ENCODE measurements at places on chromosomes 2 and 18. TPM values are rescaled to one million over a fixed set of nuclear protein-coding genes. Genes with fewer than 3 reads are reported as not detected.
A peak's percentile ranks its signal among the peaks of the same experiment; 100 is the strongest.

LYG1 gene
- 2.1 TPM for total RNA-seq

TEX261 gene
- 50.0 TPM for total RNA-seq

LOXHD1 gene
- total RNA-seq: not detected

AAK1 gene
- total RNA-seq: 50.3 TPM

IGFBP2 gene
- 121 TPM for total RNA-seq

ARHGEF33 gene
- 1.5 TPM for total RNA-seq

SERPINB4 gene
- 0.17 TPM for total RNA-seq

REL gene
- total RNA-seq: 11.3 TPM

DNA sequence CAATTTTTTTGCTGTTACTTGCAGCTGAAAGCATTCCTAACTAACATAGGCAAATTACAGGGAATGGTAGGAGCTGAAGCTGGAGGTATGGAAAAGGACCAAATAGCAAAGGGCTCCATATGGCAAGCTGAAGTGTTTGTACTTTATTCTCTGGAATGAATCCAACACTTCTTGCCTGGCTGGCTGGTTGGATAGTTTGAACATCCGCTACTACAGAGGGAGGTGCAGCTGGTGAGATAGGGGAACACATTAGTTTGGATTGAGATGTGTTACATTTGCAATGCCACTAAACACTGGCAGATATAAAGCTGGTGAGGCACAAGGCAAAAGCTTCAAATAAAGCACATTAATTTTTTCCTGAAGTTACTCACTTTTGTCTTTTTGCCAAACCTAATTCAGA, 291.5 kb downstream of the SP3 start:
- no peaks in the 10 kb centered on the region for H3K36me3 ChIP-seq
- H3K27me3 ChIP-seq: peaks cover 5% of the 10 kb centered on the region
- no peak overlapping the region for H3K4me3 ChIP-seq
- no peaks in the 10 kb centered on the region for H3K4me1 ChIP-seq
- DNase-seq: no peak

DNA sequence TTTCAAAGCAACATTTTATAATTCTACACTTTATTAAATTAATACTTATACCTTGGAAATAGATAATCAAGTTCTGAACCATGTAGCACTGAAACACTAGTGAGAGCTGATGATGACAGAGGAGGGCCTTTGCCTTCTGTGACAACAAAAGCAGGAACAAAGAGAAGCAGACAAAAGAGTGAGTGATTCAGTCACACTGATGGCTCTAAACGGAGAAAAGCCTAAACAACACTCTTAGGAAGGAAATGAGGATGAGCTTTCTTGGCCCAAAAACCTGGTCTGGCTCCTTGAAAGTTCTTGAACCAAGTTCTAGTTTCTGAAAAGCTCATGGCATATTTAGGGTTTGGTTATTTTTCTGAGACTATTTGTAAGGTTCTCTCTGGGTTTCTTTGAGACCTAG, 271.9 kb downstream of the DPP10 start:
- H3K27ac ChIP-seq: no peak overlapping the region
- H3K4me1 ChIP-seq: no peaks in the 10 kb centered on the region
- H3K36me3 ChIP-seq: no peaks in the 10 kb centered on the region
- no peak for DNase-seq

DNA sequence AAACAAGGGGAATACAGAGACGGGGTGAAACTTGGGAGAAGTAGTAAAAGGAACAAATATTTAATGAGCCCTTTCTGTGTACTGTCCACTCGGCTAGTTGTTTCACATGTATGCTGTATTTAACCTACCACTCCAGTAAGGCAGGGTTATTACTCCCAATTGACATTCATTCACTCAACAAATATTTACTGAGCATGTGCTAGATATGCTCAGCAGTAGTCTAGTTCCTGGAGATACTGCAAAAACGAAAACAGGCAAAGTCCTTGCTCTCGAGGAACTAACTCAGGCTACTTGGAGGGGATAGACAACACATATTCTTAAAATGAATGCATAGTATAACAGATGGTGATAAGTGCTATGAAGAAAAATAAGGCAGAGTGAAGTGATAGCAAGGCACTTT, 207.3 kb downstream of the SS18 start:
- H3K4me1 ChIP-seq: no peaks in the 10 kb centered on the region
- no peak overlapping the region for H3K4me3 ChIP-seq
- no peaks in the 10 kb centered on the region for H3K36me3 ChIP-seq
- no peak for DNase-seq
- H3K27me3 ChIP-seq: peaks cover 14% of the 10 kb centered on the region

- no peak overlapping the region for H3K27ac ChIP-seq
- H3K27me3 ChIP-seq: no peaks in the 10 kb centered on the region
- H3K4me1 ChIP-seq: no peaks in the 10 kb centered on the region
- DNase-seq: no peak
- H3K4me3 ChIP-seq: no peak overlapping the region
Observed at GRCh38 chr2:232584238-232584637, 33.7 kb downstream of the EIF4E2 start.

DNA sequence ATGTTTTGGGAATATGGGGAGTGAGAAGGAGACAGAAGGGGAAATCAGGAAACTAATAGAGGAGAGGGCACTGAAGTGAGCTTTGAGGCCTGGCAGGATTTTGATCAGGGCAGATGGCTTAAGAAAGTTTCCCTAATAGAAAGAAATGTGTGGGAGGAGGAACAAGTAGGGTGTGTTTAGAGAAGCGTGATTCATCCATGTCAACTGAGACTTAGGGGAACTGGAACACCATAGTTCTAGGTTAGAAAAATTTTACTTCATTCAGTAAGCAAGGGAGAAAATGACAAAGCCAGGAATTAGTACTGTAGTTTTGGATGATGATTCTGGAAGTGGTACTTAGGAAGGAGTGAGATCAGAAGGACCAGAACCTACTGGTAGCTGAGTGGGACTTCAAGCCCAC, 296.0 kb downstream of the PLCL1 start:
- H3K4me1 ChIP-seq: no peaks in the 10 kb centered on the region
- H3K4me3 ChIP-seq: no peak overlapping the region
- no peaks in the 10 kb centered on the region for H3K36me3 ChIP-seq
- H3K27ac ChIP-seq: no peak overlapping the region

DNA sequence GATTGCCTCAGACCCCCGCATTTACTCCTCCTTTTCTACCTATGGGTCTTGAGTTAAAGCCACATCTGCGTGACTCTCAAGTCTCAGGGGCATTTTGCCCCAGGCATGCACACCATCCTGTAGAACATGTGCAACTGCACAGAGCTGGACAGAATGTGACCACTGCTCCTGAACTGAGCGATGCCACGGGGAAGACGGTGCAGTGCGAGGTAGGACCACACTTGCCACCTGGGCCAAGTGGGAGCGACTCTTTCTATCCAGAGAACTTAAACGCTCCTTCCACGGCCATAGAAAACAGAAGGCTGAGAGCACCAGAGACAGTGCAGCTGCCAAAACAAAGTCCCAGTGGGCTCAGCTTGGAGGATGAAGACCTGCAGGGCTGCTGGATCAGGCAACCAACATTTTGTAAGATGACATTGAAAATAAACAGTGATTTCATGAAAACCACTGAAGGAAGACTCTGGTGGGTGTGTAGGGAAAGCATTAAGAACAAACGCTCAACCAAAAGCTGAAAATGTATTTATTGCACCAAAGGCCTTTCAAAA, 149.0 kb upstream of the HDAC4 start:
- no peak overlapping the region for H3K27ac ChIP-seq
- no peaks in the 10 kb centered on the region for H3K4me1 ChIP-seq
- H3K36me3 ChIP-seq: no peaks in the 10 kb centered on the region
- peaks cover 32% of the 10 kb centered on the region for H3K27me3 ChIP-seq
- H3K4me3 ChIP-seq: no peak overlapping the region

GRCh38 chr2:171412571-171413175, 21.1 kb downstream of the METTL8 start:
- no peaks in the 10 kb centered on the region for H3K27me3 ChIP-seq
- H3K36me3 ChIP-seq: no peaks in the 10 kb centered on the region
- no peak overlapping the region for H3K27ac ChIP-seq
- peaks cover 16% of the 10 kb centered on the region for H3K4me1 ChIP-seq
- H3K4me3 ChIP-seq: no peak overlapping the region

DNA sequence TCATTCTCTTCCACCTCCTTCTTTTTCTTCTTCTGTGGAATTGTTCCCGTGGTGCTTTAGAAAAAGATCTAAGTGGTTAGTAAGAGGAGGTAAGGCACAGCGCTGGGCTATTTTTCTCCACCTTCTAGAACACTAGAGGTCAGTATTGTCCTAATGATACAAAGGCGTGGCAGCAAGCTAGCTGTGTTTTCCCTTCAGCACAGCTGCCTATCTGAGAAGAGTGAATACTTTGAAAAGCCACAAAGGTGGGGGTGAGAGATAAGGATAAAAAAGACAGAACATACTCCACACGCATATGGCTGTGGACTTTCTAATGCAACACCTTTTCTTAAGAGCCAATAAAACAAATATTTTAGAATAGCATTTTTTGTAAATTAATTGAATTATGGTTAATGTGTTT, 2.1 kb downstream of the CNTNAP5 start:
- H3K36me3 ChIP-seq: no peaks in the 10 kb centered on the region
- no peak overlapping the region for H3K27ac ChIP-seq
- peak overlapping the region; percentile 89 for H3K4me3 ChIP-seq

DNA sequence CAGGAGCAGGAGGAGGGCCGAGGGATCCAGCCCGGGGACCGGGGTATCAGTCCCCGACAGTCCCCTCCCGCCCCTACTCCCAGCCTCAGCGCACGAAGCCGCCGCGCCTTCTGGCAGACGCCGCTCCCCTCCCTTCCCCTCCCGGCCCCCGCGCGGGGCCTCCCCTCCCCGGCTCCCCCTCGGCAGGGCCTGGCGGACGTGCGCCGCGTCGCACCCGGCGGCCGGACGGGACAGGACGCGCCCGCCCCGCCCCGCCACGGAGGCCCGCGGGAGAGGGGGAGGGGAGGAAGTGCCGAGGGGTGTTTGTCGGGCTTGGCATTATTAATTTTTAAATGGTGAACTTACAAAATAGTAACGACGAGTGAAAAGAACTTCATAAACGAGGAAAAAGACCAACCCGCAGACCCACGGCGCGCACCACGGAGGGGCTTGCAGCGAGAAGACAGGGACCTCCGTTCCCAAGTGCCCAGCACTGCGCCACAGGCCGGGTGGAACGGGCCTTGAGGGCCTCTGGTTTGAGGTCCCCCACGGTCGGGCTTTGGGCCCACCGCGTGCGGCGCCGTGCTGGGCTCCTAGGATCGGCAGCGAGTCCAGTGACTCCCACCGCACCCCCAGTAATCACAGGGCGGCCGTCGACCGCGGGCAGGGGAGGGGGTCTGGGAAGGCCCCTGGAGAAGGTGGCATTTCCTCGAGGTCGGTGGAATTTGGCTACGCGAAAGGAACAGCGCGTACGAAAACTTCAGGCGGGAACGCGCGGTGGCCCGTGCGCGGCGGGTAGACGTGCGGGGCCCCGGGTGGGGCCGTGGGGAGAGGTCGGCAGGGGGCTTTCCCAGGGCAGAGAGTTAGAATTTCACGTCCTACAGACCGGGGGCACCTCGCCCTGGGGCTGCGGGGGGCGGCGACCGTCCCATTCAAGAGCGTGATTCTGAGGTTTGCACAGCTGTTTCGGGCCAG, 954 bp upstream of the CTDSP1 start:
- DNase-seq: no peak
- peaks cover 5% of the 10 kb centered on the region for H3K36me3 ChIP-seq
- peaks cover 18% of the 10 kb centered on the region for H3K27me3 ChIP-seq
- peak overlapping the region; percentile 99 for H3K27ac ChIP-seq
- H3K4me1 ChIP-seq: peaks cover 22% of the 10 kb centered on the region

DNA sequence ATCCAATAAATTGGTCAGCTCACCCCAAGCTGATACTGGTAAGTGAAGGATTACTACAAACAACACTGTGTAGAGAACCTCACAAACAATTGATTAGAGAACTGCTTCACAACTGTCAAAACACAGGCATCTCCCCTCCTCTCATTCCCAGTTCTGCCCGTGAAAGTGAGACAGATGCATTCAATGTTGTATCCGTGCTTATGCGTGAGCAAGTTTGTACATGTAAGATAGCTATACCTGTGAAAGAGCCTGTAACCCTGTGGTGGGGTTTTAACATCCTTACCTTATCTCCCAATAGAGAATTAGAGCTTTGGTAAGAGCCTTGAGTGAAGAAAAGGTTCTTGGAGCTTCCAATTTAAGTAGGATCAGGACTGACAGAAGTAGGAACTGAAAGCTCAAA, 9.1 kb downstream of the MARCHF4 start:
- no peak overlapping the region for H3K4me3 ChIP-seq
- peaks cover 99% of the 10 kb centered on the region for H3K27me3 ChIP-seq
- H3K4me1 ChIP-seq: no peaks in the 10 kb centered on the region
- H3K36me3 ChIP-seq: no peaks in the 10 kb centered on the region

DNA sequence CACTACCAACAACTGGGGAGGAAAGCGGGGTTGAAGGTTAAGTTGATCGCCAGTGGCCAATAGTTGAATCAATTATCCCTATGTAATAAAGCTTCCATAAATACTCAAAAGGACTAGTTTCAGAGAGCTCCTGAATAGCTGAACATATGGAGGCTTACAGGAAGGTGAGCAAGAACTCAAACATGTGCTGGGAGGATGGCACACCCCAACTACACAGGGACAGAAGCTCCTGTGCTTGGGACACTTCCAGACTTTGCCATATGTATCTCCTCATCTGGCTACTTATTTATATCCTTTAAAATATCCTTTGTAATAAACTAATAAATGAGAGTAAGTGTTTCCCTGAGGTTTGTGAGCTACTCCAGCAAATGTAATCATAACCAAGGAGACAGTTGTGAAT, 115.7 kb downstream of the HNMT start:
- no peaks in the 10 kb centered on the region for H3K36me3 ChIP-seq
- no peaks in the 10 kb centered on the region for H3K27me3 ChIP-seq
- no peak overlapping the region for H3K27ac ChIP-seq
- no peak for DNase-seq

DNA sequence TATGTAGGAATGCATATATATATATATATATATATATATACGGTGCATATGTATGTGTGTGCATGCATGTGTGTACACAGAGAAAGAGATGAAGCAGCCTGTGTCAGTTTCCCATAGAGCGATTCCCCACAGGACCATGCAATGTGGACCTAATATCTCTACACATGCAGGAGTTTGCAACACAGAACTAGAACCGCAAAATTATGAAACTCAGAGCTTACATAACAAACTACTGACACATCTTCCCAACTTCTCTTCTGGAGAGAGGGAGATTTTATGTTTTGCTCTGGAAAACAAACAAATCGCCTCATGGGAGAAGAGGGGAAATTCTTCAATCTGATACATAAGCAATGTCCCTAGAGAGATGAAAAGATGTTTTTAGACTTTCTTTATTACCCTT, 377.2 kb downstream of the LRATD1 start:
- no peak for DNase-seq
- no peak overlapping the region for H3K4me3 ChIP-seq
- H3K27ac ChIP-seq: no peak overlapping the region
- H3K36me3 ChIP-seq: no peaks in the 10 kb centered on the region

- no peak for DNase-seq
- H3K27ac ChIP-seq: no peak overlapping the region
- H3K4me1 ChIP-seq: no peaks in the 10 kb centered on the region
- H3K36me3 ChIP-seq: no peaks in the 10 kb centered on the region
Observed at GRCh38 chr2:203857656-203858055, 9.9 kb upstream of the CTLA4 start.

- peaks cover 39% of the 10 kb centered on the region for H3K27me3 ChIP-seq
- H3K36me3 ChIP-seq: no peaks in the 10 kb centered on the region
- H3K4me1 ChIP-seq: peaks cover 15% of the 10 kb centered on the region
- no peak for DNase-seq
Observed at GRCh38 chr18:13610555-13611141, 115.7 kb downstream of the FAM210A start.

GRCh38 chr2:38115216-38116032, 39.5 kb upstream of the CYP1B1 start:
- no peaks in the 10 kb centered on the region for H3K27me3 ChIP-seq
- DNase-seq: no peak
- H3K27ac ChIP-seq: peak overlapping the region; percentile 68
- H3K4me3 ChIP-seq: peak overlapping the region; percentile 35
- peaks cover 48% of the 10 kb centered on the region for H3K4me1 ChIP-seq
- H3K36me3 ChIP-seq: peaks cover 4% of the 10 kb centered on the region

Measured in type B pancreatic cell (in vitro differentiated cells).